ENCODE measurements at places on chromosomes 2 and 18.

DNA sequence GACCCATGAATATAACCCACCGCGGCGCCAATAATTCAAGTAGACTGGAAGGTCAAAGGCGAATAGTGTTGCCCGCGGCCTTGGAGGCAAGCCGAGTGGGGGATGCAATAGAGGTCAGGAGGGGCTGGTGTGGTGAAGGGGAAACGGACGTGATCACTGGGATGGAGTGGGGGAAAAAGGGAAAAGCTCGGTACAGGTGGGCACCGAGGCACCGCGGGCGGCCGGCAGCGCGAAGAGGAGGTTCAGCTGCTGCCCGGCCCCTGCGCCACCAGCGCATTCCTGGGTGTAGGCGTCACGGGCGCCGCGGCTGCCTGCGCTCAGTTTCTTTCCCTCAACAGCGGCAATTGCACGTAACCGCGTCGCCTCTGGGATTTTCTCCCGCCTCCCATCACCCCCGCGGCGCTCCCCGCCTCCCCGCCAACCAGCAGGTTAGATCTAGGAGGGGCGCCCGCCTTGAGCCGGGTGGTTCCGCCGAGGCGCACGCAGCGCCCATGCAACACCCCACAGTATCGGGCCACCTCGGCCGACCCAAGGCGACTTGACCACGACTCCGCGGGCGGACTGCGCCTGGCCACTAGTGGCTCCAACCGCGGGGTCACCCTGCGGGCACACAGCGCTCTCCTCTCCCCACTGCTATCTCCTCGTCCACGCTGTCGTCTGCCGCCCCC lies 1.5 kb downstream of the RND3 start:
- DNase-seq: peak; percentile 85

DNA sequence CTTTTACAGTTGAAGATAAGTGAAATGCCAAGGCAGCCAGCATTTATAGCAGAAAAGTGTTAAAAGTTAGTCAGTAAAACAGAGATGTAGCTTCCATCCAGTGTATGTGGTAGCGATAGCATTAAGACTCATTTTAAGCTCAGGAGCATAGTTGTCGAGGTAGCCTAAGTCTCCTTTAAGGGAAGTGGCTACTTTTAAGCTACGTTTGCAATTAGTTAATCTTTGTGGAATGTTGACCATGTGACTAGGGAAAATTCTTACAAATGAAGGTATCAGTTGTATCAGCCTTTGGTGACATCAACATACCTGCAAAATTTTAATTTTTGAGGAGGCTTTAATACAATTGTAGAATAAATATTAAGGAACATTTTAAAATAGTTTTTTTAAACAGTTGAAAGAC lies 61.9 kb downstream of the LHCGR start:
- DNase-seq: no peak

GRCh38 chr2:155692106-155692505 lies 640.4 kb downstream of the NR4A2 start:
- no peak for DNase-seq

GRCh38 chr18:58194028-58194427 lies 150.0 kb downstream of the NEDD4L start:
- no peak for DNase-seq

- DNase-seq: no peak
Observed at GRCh38 chr2:115774361-115774760, 1331.9 kb downstream of the DPP10 start.

DNA sequence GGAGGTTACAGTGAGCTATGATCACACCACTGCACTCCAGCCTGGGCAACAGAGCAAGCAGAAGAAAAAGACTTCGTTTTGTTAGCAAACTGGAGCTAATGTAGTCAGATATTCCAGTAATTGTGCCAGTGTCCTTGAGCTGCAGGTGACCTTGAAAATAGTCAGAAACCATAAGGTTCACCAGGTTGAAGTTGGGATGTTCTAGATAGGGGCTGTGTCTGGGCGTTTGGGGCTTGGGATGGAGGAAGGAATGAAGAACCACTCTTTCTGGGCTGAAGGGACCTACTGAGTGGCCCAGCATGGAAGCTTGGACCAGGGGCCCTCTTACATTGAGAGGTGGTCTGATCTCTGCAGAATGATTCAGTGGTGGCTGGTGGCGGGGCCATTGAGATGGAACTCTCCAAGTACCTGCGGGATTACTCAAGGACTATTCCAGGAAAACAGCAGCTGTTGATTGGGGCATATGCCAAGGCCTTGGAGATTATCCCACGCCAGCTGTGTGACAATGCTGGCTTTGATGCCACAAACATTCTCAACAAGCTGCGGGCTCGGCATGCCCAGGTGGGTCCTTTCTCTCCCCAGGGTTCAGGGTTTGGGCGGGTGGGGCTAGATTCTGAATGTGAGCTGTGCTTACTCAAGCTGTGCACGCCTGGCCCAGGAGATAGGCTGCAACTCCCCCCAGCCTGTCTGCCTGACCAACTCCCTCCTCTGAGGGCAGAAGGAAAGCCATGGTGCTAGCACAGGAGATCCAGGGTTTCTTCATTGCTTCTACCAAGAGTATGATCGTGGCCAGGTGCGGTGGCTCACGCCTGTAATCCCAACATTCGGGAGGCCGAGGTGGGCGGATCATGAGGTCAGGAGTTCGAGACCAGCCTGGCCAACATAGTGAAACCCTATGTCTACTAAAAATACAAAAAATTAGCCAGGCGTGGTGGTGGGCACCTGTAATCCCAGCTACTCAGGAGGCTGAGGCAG lies 17.1 kb downstream of the CCT7 start:
- no peak for DNase-seq

DNA sequence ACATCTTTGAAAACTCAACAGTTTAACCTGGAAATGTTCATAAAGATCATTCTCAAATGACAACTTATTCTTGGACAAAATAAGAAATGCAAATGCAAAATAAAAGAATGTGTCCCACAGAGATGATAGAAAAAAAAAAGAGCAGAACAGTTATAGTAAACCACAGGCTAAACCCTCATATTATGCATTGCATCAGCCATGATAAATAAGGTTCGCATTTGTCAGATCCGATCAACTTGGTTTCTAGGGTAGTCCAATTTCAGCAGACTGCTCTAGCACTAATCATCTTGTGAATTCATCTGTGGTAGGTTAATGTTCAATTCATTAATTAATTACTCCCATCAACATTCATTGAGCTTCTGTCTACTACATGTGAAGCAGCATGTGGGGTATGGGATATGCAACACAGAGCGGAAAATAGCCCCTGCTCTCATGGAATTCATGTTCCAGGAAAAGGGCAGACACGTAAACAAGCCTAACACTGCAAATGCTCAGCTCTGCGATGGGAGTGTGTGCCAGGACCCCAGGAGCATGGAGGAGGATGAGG lies 316.2 kb upstream of the REV1 start:
- DNase-seq: no peak

GRCh38 chr2:101111917-101112771 lies 39.0 kb downstream of the TBC1D8 start:
- DNase-seq: no peak

DNA sequence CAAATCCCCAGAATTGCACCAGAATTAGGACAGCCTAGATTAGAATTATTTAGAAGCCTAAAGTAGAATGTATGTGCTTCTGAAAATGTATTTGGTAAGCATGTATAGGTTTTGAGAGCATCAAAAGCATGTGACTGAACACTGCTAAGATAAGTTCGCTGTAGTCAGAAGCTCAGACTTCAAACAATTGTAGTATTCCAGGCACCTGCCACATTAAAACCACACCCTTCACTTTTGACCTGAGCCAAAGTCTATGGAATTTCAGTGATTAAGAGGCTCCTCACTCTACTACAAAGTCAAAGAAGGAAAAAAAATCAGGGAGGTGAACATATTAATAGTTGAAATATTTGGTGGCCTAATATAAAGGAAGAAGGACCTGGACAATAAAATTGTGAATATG lies 8.2 kb downstream of the KCNJ3 start:
- DNase-seq: no peak

DNA sequence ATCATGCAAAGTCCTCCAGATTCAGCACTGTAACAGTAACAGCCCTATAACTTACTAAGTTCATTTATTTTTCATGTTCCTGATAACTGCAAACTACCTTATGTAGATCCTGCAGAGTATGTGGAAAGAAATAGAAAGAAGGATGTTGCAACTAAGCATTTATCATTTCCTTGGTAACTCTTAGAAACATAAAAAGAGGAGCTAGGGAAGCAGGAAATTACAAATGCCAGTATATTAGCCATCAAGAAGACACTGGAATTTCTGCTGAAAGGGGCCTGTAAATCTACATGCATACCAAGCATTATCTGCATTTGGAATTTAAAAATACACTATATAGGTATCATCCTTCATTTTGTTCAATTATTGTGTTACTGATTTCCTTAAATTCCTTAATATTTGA lies 66.8 kb downstream of the PDE11A start:
- no peak for DNase-seq
